ENCODE measurements at places on chromosomes 3 and 15.

GRCh38 chr3:186920301-186920700 lies 10.0 kb upstream of the ST6GAL1 start:
- no peak for DNase-seq

- no peak for DNase-seq
Measured at GRCh38 chr15:53982876-53983275, 4.6 kb downstream of the UNC13C start.

- DNase-seq: no peak
Measured at GRCh38 chr15:32117122-32117521, 86.8 kb downstream of the CHRNA7 start.

GRCh38 chr3:167451282-167451681 lies 22.6 kb downstream of the SERPINI2 start:
- no peak for DNase-seq

GRCh38 chr3:98600412-98601095 lies 7.1 kb upstream of the CPOX start:
- DNase-seq: no peak

- no peak for DNase-seq
Measured at GRCh38 chr3:31873254-31873820, 107.7 kb downstream of the OSBPL10 start.

DNA sequence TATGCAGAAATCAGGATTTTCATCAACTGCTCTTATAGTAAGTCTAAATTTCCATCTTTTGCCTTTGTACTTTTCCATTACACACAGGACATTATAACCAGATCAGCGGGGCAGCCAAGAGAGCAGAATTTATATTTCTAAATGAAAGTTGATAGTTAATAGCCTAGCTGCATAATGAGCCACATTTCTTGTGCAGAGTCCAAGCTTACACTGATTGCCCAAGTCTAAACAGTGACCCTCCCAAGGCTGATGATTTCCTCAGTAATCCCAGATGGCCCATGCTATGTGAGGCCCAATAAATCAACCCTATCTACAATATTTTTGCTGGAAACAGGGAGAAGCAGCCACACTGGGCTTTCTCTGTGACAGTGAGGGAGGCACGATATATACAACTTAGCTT lies 475.8 kb upstream of the KCNMB2 start:
- DNase-seq: peak; percentile 87

DNA sequence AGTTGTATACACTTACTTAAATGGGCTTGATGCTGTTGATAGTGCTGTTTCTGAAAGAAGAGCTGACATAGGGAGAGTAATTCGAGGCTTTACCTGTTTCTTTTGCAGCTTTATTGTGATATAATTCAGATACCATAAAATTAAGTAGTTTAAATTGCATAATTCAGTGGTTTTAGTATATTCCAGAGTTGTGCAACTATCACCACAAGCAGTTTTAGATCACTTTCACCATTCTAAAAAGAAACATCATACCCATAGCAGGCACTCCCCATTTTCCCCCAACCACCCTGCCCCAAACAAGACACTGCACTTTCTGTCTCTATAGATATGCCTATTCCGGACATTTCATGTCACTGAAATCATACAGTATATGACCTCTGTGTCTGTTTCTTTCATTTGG lies 98.5 kb downstream of the MTHFS start:
- no peak for DNase-seq

DNA sequence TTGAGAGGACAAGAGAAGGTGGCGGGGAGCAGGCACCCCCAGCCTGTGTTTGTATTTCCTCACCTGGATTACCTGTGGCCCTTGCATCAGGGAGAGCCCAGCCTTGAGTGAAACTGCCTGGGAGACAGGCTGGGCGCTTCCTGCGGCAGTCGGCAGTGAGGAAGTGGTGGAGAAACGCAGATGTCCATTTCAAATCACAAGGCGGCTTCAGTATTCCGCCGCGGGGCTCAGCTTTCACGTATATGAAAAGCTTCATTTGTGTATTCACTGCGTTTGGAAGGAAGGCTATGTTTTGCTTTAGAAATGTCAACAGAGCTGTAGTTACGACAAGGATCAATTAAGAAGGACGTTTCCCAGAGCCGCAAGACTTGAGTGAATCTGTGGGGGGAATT lies 167.4 kb upstream of the CTDSPL start:
- no peak for DNase-seq
